ENCODE measurements at places on chromosomes 4 and X.

GRCh38 chr4:100340512-100341485 lies 150.5 kb upstream of the DDIT4L start:
- no peak for DNase-seq

GRCh38 chrX:24020306-24020876 lies 6.6 kb downstream of the KLHL15 start:
- DNase-seq, result no peak

DNA sequence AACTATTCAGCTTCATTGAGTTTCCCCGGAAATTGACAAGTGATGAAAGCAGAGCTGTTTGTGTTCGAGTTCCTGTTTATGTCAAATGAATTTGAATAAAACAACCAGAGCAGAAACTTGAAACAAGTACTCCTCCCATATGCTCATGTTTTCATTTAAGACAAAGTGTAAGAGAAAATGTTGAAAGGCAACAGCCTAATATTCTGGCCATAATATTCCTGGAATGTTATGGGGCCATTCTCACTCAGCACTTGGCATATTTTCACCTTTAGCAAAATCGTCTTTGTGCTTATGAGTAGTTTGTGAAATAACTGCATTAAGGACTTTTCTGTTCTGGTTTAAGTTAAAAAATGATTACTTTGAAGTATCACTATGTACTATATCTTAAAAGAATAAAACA lies 276.0 kb upstream of the FAT1 start:
- DNase-seq, result no peak

GRCh38 chr4:4509521-4509920 lies 32.3 kb downstream of the STX18 start:
- DNase-seq, result no peak
